ENCODE measurements at places on chromosomes 11 and 22.
A peak's percentile ranks its signal among the peaks of the same experiment; 100 is the strongest.

- no peak for DNase-seq
Measured at GRCh38 chr22:40368836-40369235, 1.6 kb upstream of the SGSM3 start.

DNA sequence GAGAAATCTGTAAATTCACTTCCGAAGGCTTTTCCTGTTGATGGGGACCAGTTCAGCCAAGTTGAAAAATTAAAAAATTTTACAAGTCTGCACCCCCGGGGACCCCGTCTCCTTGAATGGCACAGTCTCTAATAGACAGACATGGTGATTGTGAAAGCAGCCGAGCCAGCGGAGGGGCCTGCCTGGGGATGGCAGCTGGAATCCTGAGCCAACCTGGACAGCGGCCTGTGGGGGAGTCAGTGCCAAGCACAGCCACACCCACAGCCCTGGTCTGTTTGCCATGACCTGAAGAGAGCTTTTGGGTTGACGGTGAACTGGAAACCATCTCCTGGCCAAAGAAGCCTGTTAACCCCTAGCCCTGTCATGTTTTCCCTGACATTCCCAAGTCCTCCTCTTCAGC, 64.7 kb downstream of the PARVG start:
- DNase-seq: no peak

DNA sequence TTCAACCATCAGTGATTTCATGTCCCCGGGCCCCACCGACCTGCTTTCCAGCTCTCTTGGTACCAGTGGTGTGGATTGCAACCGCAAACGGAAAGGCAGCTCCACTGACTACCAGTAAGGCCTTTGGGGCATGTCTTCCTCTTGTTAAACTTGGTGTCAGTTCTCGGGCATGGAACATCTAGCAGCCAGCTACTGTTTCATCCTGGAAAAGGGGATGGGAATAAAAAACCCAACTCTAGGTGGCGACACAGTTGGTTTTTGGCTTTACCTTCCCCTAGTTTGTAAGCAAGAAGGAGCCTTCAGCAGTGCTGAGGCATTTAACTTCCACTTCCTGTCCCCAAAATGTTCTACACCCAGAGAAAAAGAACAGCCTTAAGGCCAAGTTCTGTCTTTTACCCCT, 76.7 kb downstream of the BMAL1 start:
- DNase-seq: no peak

DNA sequence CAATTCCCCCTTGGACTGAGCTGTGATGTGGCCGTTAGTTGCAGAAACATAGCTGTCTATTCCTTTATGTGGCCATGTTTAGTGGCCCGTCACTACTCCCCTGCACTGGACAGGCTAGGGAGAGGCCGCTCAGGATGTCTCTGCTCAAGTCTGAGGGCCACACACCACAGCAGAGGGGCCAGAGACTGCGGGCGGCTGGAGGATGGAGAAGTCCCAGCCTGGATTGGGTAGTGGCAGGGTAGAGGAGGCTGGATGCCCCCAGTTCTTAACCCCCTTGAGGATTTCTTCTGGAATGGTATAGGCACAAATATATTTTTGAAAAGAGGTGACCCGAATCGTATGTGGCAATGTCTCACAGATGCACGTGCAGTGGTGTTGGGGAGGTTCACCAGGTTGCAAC, 116.4 kb upstream of the B3GAT1 start:
- no peak for DNase-seq

GRCh38 chr11:92284107-92284506, 59.5 kb downstream of the FAT3 start:
- DNase-seq: no peak

DNA sequence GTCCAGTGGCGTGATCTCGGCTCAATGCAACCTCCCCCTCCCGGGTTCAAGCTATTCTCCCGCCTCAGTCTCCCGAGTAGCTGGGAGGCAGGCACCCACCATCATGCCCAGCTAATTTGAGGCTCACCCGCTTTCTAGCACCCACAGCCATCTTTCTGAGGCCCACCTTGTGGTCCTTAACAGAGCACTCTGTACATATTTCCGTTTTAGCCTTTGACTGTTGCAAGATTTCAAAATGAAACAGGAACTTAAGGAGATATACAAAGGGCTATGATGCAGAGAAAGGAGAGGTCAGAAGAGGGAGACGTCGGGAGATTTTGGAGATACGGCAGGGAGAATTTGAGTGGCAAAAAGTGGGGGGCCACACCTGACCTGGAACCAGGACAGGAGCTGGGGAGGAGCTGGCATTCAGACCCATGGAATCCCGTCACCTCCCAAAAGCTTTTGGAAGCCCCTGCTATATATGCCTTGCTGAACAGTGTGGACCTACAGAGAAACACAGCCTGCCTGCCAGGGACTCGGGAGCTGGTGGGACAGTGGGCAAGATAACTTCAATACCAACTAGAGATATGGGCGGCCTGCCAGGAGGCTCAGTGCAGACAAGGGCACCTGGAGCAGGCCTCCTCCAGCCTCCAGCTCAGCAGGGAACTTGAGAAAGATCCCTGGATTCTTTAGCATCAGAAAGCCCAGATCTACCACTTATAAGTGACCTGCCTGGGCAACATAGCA, 8.0 kb upstream of the CLCF1 start:
- DNase-seq: peak; percentile 62

DNA sequence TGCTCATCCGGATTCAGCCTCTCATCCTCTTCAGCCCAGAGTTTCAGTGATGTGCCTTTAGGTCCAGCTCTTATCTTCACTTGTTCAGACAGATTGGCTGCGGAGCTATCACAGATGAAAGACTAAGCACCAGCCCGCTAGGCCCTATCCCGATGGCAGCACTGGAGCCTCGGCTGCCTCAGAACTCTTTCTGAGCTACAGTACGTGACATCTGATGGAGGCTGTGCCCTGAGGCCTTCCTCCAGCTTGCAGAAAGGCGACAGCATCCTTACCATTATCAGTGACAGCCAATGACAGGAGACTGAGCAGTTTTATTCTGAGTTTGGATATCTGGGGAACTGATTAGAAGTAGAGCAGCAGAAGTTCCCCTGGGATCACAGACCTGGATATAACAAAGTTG, 4.0 kb downstream of the OR8B8 start:
- DNase-seq: no peak

DNA sequence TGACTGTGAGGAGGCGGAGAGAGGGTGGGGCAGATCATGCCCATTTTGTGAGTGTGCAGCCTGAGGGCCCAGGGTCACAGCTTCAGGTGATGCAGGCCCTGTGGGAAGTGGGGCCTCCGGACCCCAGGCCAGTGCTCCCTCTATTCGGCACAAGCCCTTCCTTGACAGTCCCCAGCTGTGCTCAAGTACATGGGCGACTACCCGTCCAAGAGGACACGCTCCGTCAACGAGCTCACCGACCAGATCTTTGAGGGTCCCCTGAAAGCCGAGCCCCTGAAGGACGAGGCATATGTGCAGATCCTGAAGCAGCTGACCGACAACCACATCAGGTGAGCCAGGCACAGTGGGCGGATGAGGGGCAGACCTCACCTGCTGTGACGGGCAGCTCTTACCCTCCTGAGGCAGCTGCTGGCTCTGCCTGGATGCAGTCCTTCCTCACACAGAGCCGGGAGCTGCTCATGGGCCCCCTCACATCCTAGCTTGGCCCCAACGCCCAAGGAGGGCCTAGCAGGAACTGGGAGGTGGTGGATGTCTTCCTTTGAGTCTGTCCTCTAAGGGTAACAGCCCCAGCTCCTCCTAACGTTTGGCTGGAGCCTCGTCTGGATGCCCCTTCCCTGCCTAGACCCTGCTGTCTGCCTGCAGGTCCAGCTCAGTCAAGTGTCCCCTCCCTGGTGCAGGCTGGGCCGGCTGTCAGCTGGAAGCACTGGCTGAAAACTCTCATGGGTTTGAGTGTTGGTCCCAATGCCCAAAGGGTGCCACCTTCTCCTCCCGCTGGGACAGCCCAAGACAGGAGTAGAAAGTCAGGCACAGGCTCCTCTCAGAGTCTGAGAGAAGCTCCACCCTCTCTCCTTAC, 76.1 kb downstream of the MYO7A start:
- DNase-seq: no peak

DNA sequence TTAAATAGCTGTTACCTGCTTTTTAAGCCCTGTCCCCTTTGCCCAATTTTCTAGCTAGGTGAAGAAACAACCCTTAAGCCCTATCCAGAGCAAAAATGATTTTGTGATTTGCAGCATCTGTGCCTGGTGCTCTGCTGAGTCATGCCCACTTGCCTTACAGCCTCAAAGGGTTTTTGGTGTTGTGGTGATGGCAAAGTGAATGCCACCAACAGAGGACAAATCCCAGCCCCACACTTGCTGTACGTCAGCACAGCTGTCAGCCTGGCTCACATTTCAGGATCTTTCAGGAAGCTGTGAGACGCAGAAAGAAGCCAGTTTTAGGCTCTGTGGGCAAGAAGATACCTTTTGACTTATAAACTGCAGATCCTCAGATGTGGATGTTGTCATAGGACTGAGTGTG, 401.7 kb downstream of the TENM4 start:
- no peak for DNase-seq

DNA sequence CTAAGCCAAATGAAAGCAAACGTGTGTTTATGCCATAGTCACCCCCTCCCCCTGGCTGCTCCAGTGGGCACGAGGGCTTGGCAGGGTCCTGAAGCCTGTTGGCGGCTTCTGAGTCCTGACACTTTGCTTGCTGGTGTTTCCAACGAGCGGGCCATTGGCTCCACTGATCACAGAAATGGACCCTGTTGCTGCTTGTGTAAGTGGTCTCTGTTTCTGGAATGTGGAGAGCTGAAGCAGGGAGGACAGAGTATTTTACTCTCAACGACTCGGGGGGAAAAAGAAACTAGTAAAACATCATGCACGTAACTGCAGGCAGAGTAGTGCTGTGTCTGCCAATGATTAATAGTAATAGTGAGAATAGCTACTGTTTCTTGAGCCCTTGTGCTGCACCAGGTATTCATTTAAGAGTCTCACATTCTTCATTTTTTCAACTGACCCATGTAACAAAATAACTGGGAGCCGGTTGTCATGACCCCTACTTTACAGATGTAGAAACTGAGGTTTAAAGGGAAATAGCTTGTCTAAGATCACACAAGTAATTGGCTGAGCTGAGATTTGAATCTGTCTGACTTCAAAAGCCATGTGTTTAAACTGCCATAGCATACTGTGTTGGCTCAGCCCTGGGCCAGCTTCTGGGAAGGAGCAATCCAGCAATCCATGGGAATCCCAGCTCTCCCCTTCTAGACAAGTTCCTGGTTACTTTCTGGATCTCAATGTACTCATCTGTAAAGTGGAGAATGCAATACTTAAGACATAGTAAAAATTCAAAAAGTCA, 526.7 kb downstream of the INSC start:
- DNase-seq: peak; percentile 6

DNA sequence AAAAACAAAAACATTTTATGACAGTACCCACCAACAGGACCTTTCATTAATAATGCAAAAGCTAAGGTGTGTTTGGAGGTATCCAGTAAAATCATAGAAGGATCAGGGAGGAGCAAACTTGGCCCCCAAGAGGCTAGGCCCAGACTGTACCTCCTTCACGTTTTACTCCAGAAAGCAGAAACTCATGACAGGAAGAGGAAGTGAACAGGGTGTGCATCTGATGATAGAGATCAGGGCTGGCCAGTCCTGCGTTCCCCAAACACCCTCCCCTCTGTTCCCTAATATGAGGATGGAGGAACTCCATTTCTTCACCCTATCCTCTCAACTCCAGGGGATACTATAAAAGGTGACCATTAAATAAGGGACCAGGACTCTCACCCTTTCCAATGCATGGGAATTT, 10.2 kb upstream of the MS4A12 start:
- DNase-seq: peak; percentile 65

GRCh38 chr22:41979423-41980250, 10.4 kb downstream of the SEPTIN3 start:
- peak; percentile 51 for DNase-seq

- peak; percentile 17 for DNase-seq
Measured at GRCh38 chr11:128772814-128773213, 78.9 kb downstream of the FLI1 start.
